ENCODE measurements at places on chromosomes 7 and 10. TPM values are rescaled to one million over a fixed set of nuclear protein-coding genes. Genes with fewer than 3 reads are reported as not detected.

DNA sequence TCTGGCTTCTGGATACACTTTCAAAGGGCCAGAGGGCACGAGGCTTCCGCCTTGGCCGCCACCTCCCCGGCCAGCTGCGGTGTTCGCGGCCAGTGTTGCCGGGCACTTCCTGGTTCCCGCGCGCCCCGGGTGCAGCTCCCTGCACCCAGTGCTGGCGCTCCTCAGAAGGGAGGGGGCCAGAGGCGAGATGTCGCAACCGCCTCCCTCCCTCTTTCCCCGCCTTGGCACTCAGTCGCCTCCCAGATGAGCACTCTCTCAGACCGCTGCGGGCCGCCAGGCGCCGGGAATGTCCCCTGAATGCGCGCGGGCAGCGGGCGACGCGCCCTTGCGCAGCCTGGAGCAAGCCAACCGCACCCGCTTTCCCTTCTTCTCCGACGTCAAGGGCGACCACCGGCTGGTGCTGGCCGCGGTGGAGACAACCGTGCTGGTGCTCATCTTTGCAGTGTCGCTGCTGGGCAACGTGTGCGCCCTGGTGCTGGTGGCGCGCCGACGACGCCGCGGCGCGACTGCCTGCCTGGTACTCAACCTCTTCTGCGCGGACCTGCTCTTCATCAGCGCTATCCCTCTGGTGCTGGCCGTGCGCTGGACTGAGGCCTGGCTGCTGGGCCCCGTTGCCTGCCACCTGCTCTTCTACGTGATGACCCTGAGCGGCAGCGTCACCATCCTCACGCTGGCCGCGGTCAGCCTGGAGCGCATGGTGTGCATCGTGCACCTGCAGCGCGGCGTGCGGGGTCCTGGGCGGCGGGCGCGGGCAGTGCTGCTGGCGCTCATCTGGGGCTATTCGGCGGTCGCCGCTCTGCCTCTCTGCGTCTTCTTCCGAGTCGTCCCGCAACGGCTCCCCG is at the start of gene FFAR4:
FFAR4 (plus strand) TSS at position 231 of the 842 bp plus-strand sequence; CDS start at position 287, 56 bp downstream.
- DNase-seq: no peak

DNA sequence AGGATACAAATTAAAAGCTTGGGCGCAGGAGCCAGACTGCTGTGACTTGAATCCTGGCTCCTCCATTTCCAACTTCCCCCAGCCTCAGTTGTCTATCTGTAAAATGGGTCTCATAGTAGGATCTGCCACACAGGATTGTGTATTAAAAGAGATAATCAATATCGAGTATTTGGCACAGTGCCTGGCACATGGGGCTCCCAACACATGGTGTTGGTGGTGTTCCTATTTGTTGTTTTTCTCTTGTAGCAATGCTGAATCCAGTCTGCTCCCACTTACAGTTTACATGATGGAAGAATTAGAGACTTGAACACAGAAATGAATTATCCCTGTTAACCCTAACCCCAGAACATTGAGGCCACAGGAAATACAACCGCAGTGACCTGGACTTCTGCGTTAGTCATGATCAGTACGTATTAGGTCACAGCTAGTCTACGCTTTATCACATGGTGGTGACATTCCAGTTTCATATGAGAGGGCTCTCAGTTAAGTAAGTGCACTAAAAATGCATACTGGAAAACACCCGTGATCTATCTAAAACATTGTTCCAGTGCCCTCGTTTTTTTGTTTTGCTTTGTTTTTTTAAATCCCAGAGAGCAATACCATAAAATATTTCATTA is 169.5 kb upstream of the KLF14 start:
- DNase-seq: no peak

GRCh38 chr7:137017221-137017620 is 148.8 kb downstream of the CHRM2 start:
- DNase-seq: no peak

GRCh38 chr7:66859794-66860645 is 61.0 kb upstream of the TMEM248 start:
- DNase-seq: no peak

GRCh38 chr10:30371954-30372353 is 22.9 kb upstream of the MTPAP start:
- DNase-seq: no peak

- no peak for DNase-seq
Measured at GRCh38 chr10:15244635-15245197, 76.2 kb upstream of the NMT2 start.

The ZCCHC24 gene
- total RNA-seq: 57.0 TPM

- no peak for DNase-seq
Measured at GRCh38 chr10:182441-183201, 47.4 kb downstream of the ZMYND11 start.

DNA sequence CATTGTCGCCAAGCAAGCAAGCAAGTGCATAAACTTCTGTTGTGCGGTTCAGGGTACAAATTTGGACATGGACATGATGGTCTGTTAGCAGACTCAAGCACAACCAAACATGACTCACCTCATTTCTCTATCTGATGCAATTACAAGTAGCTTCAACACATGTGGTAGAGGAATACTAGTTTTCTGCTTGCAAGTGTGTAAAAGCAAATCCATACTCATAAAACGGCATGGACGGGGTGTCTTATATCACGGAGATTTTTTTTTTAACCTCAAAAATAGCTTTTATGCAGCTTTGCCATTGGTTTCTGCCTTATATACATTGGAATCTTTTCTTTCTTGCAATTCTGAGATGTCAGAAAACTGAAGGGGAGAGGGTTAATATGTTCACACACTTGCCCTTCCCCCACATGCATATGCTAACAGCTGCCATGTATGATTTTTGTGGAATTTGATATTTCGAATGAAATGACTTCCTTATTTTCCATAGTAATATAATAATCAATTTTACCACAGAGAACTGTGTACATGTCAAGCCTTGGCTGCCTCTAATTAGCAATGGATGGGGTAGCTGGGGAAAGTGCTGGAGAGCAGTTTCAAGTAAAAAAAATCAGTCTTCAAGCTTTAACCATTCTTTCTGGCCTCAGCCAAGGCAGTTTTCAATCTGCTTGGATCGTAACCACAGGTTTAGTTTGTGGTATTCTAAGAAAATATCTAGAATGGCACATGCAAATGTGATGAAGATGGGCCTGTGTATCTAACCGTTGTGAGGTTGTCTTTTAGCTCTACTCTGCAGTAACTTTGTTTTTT is 106.0 kb upstream of the PDCD4 start:
- no peak for DNase-seq

The COL13A1 gene
- total RNA-seq: not detected

- no peak for DNase-seq
Measured at GRCh38 chr7:84237533-84238173, 43.1 kb upstream of the SEMA3A start.

DNA sequence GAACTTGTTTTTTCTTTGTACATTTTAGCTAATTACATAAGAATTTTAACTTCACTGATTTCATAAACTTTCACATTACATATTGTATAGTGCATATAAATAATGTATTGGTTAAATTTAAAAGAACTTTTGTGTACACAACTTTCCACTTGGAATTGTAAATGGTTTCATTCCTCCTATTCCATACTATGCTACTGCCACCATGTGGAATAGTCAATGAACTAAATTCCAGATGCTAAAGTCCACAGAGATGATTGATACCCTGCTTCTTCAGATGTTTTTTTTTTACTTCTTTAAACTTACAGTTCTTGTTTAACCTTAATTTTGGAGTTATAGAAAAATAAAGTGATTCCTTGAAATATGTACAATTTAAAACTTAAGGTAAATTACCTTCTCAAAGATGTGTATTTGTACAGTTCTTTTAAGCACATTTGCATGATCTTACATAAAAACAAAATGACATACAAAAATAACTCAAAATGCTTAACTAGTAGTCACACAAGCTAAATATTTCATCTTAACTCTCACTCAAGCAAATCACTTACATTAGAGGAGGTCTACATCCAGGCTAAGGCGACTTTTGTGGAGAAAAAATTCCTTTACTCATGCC is 247.6 kb upstream of the HGF start:
- DNase-seq: no peak

The AOAH gene
- total RNA-seq: 7.4 TPM

GRCh38 chr10:59575269-59575668 is 134.4 kb downstream of the SLC16A9 start:
- DNase-seq: no peak

GRCh38 chr7:127527561-127527960 is 57.8 kb downstream of the GCC1 start:
- DNase-seq: no peak

DNA sequence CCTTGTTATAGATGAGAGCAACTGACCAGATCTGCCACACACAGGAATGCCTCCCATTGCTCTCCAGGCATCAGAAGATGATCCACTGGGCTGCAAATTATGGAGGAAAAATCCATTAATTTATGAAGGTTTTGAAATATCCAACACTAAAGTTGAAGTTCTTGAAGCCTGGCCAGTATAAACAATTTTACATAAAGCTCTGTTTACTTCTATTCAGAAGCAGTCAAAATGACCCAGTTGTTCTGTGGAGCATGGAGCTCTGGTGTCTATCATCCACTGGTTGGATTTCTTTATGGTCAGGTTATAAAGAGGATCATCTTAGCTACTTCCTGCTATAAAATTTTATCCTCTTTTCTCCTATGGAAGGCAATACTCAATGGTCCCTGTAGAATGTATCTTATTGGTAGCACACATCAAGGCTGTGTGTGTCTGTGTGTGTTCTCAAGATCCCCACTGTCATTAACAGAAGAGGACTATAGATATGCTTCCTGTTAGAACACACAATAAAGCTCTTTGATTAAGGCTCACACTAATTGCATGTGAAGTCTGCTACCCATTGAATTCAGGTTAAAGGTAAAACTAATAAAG is 747.4 kb downstream of the SUGCT start:
- DNase-seq: no peak

GRCh38 chr10:33945051-33945450 is 610.6 kb upstream of the NRP1 start:
- DNase-seq: no peak

DNA sequence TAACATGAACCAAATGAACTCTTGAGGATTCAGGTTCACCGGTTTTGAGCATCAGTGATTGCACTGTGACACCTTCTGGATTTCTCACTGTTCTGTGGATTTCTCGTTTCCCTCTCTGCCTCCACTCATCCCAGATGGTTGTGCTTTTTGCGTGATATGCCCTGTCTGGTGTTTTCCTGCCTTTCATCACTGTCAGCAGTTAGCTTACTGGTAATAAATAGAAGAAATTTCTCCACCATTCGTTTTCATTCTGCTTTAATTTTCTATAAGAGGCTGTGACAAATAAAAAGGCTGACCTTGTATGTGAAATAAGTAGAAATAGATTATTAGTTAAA is 16.2 kb downstream of the BPGM start:
- DNase-seq: no peak

GRCh38 chr7:537911-538634 is 18.4 kb upstream of the PDGFA start:
- no peak for DNase-seq

GRCh38 chr10:14519785-14520184 is 189.1 kb upstream of the FRMD4A start:
- no peak for DNase-seq

DNA sequence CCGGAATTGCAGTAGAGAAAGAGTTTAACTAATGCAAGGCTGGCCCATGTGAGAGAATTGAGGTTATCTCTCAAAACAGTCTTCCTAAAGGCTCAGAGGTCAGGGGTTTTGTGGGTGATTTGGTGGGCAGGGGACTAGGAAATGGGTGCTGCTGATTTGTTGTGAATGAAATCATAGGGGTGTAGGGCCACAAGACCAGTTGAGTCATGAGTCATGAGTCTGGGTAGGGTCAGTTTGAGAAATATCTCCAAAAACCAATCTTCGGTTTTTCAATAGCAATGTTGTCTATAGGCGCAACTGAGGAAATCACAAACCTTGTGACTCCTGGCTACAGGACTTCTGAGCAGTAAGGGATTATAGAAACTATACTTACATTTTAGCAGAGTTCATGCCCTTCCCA is 460.0 kb upstream of the NRP1 start:
- DNase-seq: no peak

DNA sequence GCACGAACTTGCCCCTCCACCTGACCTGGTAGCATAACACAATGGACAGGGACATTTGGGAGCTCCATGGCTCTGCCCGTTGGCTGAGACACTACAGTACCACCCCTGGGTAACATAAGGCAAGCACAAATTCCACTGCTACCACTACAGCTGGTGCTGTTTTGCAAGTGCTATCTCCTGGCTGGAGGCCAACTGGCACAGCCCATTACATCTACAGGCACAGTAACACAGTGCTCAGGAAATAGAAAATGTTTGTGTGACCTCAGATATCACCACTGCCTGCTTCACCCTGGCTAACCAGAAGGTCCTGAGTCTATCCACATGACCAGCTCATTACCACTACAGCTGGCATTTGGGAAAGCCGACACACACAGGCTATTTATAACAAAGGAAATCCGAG is 631.1 kb upstream of the MBL2 start:
- no peak for DNase-seq

DNA sequence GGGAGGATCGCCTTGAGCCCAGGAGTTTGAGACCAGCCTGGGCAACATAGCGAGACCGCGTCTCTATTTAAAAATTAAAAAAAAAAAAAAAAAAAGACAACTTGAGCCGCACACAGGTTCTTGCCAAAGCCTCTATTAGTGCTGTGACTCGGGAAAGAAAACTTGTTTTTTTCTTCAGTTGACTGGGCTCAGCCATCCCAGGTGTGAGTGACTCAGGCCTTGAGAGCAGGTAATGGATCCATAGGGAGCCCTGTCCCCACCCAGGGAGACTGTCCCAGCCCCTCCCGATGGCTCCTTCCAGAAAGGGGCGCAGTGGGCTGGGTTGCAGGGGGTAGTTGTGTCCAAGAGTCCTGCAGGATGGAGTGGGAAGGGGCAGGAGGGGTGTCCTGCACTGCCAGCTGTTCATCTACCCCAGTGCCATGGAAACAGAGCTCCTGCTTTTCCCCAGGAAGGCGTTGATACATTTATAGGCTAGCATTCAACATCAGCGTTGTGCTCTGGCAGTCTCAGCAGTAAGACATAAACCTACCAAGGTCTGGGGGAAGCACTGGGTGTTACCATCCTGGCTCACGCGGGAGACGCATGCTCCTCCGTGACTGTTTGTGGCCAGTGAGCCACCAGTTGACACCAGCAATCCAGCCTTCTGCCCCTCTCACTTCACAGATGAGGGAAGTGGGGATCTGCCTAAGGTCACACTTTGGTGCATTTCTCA is 126.6 kb downstream of the CUX1 start:
- no peak for DNase-seq

DNA sequence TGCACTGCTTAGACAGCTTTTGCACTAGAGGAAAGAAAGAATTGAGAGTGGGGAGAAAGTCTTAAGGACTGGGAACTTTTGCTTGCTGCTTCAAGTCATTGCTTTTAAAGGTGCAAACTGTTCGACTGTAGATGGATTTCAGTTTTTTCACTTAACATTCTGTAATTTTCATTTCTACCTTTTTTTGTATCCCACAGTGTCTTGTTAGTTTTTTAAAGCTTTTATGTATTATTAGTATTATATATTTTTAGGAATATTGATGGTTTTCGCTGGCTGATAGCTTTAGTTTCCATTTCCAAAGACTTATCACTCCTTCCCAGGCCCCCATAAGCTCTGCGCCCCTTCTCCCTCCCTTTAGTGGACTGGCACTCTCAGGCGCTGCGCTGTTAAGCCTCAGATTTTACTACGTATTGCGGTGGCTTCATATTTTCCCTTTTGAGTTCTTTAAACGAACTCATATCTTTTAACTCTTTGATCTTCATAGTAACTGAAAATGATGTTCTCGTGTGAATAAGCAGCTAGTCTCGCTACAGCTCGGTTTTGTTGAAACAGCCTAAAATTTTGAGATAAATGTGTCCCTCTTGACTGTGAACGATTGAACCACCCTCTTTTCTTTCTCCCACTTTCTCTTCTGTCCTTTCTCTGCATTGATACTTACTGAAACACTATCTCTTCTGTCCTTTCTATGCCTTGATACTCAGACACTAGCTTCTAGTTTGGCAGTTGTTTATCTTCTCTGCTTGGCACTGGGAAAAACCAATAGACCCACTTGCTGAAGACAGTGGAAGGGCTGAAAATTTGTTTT is 2.5 kb upstream of the ETV1 start:
- no peak for DNase-seq

Data from vagina (tissue), 2 donors.